CMK (cell line): ENCODE measurements at places on chromosomes 3 and 15.

GRCh38 chr3:72496051-72496670 is 352.1 kb downstream of the SHQ1 start:
- DNase-seq: no peak

- DNase-seq: no peak
Measured at GRCh38 chr3:24299246-24299805, 195.3 kb downstream of the THRB start.

DNA sequence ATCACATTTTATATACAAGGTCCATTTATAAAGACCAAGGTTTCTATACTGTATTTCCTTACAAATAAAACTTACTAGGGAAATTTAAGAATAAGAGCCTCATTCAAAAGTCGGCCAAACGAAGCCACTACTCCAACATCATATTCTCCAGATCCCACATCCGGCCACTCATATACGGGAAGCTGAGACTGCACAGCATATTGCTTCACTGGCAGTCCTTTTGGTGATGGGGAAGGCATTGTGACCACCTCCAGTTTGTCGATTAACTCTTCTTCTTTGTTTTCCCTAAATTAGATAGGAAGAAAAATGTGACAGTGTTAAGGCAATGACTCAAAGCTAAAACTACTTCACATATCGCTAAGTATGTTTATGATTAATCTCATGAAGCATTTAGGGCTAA is 2.7 kb downstream of the MTFMT start:
- DNase-seq: no peak

- DNase-seq: no peak
Measured at GRCh38 chr15:91142106-91142744, 42.2 kb downstream of the SV2B start.

DNA sequence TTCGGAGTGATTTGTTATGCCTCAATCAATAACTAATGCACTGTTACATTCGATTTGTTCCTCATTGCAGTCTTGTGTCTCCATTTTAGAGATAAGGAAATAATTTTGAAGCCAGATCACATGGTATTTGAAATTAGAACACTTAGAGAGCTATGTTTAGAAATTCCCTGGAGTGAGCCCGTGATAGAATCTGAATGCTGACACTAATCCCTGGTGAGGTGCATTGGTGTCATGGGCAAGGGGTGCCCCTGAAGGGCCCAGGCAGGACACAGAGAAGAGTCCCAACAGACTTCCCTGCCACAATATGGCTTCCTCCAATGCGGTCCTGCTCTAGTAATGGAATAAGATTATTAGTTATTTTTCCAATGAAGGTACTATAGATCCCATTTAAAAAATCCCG is 223.0 kb downstream of the NR2F2 start:
- DNase-seq: no peak

- no peak for DNase-seq
Measured at GRCh38 chr3:61454006-61454585, 107.3 kb upstream of the PTPRG start.

GRCh38 chr3:169278667-169279066 is 384.8 kb downstream of the MECOM start:
- no peak for DNase-seq

GRCh38 chr3:158261371-158261991 is 151.6 kb downstream of the RSRC1 start:
- no peak for DNase-seq

GRCh38 chr3:184693011-184693975 is 18.6 kb downstream of the MAGEF1 start:
- no peak for DNase-seq

- DNase-seq: no peak
Measured at GRCh38 chr3:9497821-9498565, 55.6 kb downstream of the LHFPL4 start.
